ENCODE measurements at places on chromosomes 3 and 15.
A peak's percentile ranks its signal among the peaks of the same experiment; 100 is the strongest.

GRCh38 chr3:190319660-190320059, 2.6 kb downstream of the CLDN1 start:
- DNase-seq = no peak

DNA sequence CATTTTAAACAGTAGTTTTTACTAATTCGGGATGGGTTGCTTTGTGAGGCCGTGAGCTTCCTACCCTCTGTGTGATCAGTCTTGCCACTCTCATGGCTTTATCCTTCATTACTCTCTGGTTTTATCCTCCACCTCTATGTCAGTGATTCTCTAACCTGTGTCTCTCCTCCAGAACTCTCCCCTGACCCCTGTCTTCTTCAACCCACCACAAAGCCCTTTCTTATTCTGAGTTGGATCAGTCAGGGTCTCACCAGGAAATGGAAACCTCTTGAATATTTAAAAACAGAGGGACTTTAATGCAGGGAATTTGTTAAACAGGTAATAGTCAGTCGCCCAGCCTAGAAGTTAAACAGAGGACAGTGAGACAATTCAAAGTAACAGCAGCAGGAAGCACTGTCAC, 64.2 kb upstream of the ADPGK start:
- DNase-seq = peak; percentile 18

GRCh38 chr3:70111411-70111810, 111.9 kb downstream of the SAMMSON start:
- DNase-seq = no peak

DNA sequence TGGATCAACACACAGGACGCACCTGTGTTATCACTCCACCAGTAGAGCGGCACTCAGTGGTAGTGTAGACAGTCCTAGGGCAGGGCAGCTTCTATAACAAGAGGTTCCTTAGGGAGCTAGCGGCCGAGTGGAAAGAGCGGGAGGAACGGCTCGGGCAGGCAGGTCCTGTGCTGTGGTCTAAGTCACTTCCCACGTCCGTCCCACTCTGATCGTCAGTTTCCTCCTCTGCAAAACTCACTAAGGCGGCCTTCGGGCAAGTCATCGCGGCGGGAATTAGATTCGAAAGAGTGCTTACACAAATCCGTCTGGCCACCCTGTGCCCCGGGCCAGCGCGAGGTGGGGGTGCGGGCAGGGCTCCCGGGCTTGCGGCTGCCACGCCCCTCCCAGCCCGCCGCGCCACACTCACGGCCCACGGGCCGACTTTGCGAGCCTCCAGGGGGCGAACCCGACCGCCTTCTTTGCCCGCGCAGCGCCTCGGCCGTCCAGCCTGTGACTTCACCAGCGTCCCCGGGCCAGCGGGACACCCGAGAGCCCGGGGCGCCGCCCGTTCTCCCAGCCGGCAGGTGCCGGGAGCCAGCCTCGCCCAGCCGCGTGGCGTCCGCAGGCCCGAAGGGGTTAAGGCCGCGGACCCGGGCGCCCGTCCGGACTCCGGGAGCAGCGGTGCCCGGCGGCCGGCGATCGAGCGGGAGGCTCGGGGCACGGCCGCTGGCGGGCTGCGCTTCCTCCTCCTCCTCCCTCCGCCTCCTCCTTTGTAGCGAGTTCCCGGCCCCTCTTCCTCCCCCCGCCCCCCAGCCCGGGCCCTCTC, 416 bp upstream of the CORO2B start:
- peak; percentile 71 for DNase-seq

- DNase-seq = peak; percentile 32
Measured at GRCh38 chr15:22884344-22884743, 45.9 kb downstream of the NIPA2 start.

DNA sequence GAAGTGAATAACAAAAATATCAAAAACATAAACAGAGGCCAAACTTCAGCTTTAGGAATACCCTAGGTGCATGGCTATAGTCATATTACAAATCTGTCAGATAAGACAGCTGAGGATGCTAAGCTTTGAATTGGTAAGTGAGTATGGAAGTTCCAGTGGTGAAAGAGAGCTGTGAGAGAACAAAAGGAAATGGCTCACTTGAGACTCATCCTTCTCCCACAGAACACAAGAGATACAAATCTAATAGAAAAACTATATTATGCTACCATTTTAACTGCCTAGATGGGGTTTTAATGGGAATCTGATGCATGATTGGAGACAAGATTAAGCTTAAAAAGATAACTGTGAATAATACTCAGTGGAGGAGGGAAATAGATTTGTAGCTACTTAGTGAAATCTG, 21.5 kb upstream of the PEX5L start:
- no peak for DNase-seq

- no peak for DNase-seq
Measured at GRCh38 chr15:59456114-59456513, 18.1 kb downstream of the FAM81A start.

- DNase-seq = no peak
Measured at GRCh38 chr3:134620476-134621115, 30.2 kb downstream of the KY start.

DNA sequence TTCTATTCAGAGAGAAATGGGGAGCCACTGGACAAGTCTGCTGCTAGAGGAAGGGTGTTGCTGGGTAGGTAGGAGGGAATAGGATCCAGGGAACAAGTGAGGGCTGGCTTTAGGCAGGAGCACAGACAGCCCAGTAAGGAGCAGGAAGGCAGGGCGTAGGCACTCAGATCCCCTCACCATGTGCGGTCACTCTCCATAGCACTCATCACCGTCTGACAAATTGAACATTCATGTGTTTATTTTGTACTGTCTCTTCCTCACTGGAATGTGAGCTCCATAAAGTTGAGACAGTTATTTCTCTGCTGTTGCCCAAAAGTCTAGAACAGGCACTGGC, 24.2 kb upstream of the LRRC34 start:
- DNase-seq = no peak

GRCh38 chr3:122299872-122300460, 25.1 kb upstream of the CSTA start:
- DNase-seq = peak; percentile 75

DNA sequence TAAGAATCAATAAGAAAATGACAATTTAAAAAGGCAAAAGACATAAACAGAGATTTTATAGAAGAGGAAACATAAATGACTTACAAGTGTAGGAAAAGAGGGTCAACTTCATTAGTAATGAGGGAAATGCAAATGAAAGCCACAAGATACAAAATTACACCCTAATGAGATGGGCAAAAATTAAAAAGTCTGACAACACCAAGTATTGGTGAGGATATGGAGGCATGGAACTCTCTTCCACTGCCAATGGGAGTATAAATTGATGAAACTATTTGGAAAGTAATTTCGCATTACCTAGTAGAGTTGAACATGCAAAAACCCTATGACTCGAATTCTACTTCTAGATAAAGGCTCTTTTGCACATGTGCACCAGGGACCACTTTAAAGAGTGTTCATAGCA, 28.2 kb upstream of the ITGA11 start:
- DNase-seq = no peak

DNA sequence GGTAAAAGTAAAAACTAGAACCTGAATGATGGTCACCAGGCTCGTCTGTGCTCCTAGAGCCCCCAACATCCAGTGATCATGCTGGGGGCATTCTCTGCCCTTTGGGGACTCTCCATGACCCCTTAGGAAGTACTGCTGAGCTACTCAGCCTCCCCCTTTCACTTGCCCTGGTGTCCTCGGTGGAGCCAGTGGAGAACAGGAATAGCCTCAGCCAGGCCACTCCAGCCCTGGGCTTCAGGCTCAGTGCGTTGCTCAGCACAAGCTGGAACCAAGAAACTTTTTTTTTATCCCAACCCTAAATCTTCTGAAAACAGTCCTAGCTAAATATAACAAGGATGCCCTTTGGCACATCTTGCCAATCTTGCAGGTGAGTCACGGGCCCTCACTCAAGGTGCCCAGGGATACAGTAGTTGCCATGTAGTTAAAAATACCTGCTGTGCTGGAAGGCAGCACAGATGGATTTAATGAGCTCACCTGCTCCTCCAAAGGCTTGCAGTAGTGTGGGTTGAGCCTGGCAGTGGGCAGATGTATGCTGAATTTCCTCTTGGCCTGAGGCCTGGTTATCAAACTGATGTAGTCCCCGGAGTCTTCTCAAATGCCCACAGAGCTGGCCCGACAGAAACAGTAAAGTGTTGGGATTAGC, 46.9 kb upstream of the TMEM158 start:
- DNase-seq = no peak

- DNase-seq = peak; percentile 21
Measured at GRCh38 chr3:194005930-194006501, 129.9 kb upstream of the HES1 start.

GRCh38 chr15:86829245-86829644, 749.6 kb downstream of the AGBL1 start:
- DNase-seq = no peak

DNA sequence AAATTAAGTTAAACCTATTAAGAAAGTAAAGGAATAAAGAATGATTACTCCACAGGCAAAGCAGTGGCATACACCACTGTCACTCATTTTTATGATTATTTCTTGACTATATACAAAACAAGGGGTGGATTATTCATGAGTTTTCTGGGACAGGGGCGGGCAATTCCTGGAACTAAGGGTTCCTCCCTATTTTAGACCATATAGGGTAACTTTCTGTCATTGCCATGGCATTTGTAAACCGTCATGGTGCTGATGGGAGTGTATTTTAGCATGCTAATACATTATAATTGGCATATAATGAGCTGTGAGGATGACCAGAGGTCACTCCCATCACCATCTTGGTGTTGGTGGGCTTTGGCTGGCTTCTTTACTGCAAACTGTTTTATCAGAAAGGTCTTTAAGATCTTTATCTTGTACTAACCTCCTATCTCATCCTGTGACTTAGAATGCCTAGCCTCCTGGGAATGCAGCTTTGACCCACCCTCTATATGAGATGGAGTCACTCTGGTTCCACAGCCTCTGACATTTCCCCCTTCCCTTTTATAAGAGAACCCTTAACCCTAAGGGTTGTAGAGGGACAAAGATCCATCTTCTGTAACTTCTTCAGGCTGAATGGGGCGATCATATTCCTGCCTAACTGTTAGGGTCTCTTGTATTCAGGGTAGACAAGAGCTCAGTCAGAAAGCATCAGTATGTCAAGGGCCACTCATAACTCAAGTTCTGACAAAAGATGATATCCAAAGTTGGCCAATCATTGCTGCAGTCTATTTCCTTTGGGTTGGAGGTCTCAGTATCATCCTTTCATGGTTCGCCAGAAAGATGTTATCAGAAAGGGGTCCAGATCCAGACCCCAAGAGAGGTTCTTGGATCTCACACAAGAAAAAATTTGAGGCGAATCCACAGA, 79.5 kb upstream of the LIPC start:
- no peak for DNase-seq

- DNase-seq = no peak
Measured at GRCh38 chr3:132694991-132695390, 27.2 kb downstream of the NPHP3 start.

DNA sequence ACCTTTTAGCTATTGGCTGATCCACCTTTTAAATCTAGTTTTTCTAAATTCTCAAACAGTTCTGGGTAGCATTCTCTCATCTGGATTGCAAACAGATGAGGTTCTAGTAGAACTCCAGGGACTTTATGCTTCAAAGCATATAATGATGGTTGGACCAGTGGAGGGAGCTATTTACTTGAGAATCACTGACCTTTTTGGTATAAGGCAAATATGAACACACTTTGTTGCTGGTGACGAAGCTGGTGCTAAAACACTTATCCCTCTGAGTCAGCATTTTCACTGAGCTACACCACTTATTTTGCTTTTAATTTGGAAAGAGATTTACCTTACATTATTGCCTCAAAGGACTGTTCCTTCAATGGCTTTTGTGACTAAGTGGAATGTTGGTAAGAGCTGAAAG, 58.6 kb upstream of the SLITRK3 start:
- DNase-seq = peak; percentile 72

DNA sequence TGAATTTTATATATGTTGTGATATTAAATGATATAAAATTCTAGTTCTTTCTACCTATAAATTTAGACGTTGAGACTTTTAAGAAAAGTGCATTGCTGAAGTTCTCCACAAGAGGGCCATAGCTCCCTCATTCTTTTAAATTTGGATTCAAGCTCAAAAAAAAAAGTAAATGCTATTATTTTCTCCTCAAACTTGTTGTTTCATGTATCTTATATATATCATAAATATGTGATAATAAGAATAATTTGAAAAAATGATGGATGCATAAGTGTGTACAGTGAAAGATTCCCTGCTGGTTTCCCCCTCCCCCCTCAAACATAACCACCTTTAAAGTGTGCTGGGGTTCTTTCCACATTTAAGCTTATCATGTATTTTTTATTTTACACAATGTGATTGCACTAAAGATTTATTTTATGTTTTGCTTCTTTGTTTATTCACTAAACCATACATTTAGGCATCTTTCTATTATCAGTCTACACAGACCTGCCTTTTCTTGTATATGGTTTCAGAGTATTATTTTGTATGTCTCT, 769.4 kb upstream of the GOLIM4 start:
- DNase-seq = peak; percentile 65
